ENCODE measurements at places on chromosomes 7 and 10.

DNA sequence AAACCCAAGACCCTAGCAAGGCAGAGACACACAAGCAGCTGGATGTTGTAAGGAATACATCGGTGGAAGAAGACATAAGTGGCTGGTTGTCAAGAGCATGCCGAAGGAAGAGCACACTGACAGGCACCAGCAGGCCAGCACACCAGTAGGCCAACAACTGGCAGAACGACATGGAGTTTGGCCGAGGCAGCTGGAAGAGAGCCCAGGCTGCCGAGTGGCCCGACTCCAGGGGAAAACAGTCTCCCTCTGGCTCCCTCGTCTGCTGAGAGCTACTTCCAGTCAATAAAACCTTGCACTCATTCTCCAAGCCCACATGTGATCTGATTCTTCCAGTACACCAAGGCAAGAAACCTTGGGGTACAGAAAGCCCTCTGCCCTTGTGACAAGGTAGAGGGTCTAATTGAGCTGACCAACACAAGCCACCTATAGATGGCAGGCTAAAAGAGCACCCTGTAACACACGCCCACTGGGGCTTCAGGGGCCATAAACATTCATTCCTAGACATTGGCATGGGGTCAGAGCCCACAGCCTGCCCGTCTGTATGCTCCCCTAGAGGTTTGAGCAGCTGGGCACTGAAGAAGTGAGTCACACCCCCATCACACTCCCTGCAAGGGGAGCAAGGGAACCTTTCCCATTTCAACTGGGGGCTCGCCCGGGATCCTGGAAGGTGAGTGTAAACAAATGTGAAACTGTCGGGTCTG, 14.7 kb upstream of the TNS3 start:
- DNase-seq, result no peak

DNA sequence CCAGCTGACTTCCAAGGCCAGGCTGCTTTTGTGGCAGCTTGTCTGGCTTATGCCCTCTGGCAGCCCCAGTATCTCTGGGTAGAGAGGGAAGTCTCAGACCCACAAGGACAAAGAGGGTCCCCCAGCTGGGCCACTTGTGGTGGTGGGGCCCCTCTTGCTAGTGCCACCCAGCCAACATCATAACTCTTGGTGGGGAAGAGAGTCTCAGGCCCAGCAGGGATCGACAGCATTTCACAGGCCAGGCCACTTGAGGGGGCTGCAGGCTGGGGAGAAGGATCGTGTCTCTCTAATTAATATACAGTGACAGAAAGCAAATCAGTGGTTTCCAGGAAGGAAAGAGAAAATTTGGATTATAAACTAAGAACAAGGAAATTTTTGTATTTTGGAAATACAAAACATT, 76.0 kb downstream of the TYW1B start:
- DNase-seq, result no peak

GRCh38 chr7:54917613-54918391, 101.0 kb upstream of the EGFR start:
- no peak for DNase-seq

DNA sequence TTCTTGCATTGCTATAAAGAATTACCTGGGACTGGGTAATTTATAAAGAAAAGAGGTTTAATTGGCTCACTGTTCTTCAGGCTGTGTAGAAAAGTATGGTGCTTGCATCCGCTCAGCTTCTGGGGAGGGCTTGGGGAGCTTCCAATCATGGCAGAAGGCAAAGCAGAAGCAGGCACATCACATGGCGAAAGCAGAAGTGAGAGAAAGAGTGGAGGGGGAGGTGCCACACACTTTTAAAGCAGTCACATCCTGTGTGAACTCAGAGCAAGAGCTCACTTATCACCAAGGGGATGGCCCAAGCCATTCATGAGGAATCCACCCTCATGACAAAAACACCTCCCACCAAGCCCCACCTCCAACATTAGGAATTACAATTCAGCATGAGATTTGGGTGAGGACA, 303.5 kb downstream of the OTUD1 start:
- DNase-seq, result no peak

- DNase-seq, result no peak
Measured at GRCh38 chr7:4816419-4817080, 41.1 kb downstream of the AP5Z1 start.

DNA sequence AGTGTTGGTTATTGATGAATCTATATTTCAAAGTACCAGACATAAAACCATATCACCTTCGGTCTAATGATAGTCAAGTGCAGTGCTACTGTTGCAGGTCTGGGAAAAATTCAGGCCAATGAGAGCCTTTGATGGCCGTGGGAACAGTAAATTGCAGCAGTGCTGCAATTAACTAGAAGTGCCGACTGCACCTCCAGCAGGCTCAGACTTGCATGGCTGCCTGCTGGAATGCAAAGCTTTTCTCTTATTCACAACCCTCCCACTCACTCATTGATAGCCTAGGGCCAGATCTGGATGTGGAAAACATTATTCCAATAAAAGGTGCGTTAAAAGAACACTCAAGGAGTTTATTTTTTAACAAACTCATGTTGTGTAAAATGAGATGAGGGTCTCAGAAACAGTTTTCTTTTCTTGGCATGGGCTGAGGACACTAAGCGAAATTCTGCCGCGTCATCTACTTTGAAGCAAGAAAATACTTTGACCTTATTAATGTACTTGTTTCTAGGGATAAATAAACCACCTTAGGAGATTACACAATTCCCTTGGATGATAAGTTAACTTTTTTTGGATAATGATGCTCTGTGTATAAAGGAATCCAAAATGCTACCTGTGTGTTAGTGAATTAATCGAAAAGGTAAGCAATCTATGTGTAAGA, 17.1 kb downstream of the PLXDC2 start:
- DNase-seq, result no peak

GRCh38 chr10:3782146-3782450, 2.9 kb downstream of the KLF6 start:
- DNase-seq, result no peak

- DNase-seq, result no peak
Measured at GRCh38 chr7:68107968-68108367, 1111.3 kb downstream of the TYW1 start.

- DNase-seq, result no peak
Measured at GRCh38 chr10:71902351-71902750, 51.3 kb upstream of the PSAP start.

GRCh38 chr7:108461840-108462239, 5.6 kb upstream of the NRCAM start:
- no peak for DNase-seq

DNA sequence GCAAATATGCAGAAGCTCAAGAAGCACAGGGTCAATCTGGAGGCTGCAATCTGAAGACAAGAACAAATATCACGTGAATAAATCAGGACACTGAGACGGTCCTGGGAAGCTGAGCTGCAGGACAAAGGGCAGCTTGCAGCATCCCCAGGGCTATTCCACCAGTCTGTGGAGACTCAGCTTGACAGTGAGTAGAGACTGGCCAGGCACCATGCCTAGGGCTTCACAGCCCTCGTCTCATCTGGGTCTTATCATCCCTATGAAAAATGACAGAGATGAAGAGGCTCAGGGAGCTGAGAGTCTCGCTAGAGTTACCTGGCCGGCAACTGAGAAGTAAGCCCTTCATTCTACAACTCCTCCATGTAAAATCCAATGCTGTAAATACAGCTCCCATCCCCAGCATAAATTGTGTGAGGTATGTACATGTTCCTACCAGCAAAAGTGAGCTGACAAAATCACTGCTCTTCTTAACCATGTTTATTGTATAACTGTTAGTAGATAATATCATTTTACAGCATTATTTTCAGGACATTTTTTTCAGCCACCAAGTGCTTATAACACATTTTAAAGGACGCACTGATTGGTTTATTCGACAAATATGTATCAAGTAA, 186.6 kb upstream of the IGFBP3 start:
- no peak for DNase-seq
